ENCODE measurements at places on chromosomes 5 and 9.
A peak's percentile ranks its signal among the peaks of the same experiment; 100 is the strongest.

GRCh38 chr9:34599546-34599945, 10.0 kb upstream of the CNTFR start:
- DNase-seq, result no peak

GRCh38 chr5:124527220-124527991, 219.0 kb downstream of the ZNF608 start:
- no peak for DNase-seq

- no peak for DNase-seq
Observed at GRCh38 chr5:75463726-75464125, 47.7 kb downstream of the CERT1 start.

DNA sequence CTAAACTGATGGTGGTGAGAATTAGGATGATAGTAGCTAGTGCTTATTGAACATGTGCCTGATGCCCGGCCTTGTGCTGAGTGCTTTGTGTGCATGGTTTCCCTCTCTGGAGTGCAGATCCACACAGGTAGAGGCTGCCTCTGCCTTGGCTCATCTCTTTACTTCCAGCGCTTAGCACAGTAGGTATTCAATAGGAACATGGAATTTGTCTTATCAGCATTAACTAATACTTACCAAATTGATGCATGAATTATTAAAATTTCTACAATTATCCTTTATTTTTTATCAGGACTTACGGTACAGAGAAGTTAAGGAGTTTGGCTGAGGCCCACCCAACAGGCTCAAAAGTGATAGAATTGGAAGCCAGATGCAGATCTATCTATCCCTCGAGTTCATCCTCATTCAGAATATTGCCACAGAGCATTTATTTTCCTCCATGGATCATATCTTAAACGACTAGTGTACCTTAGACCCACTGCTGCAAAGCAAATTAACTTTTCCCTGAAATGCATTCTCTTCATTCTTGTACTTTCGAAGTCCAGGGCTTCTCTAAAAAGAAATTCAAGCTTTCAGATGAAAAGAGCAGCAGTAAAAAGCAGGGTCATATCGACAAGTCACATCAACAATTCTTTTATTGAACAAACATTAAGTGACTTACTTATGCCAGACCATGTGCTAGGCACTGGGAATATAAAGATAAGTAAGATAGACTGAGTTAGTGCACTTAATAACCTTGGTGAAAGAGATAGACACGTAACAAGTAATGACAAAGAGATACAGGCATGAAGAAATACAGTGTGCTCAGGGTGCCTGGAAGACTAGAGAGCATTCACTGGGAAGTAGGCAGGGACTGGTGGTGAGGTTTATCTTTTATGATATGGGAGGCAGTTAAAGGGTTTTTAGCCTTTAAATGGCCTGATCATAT, 290.0 kb downstream of the ARRDC3 start:
- no peak for DNase-seq

DNA sequence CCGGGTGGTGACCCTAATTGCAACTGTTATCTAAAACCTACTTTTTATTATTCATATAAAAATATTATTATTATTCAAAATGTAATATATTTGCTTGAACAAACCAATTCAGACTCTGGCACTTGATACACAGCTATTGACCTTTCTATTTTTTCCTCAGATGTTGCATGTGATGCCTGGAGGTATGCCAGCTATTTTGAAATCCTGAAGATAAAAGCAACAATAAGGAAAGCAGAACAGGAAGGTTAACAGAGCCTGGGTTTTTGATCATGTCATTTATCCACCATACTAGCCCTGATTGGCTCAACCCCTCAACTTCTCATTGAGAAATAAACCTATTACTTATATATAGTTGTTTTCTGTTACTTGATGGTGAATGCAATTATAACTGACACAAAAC, 340.9 kb upstream of the KIF2A start:
- no peak for DNase-seq

GRCh38 chr9:17930071-17930470, 351.2 kb downstream of the SH3GL2 start:
- DNase-seq, result no peak

DNA sequence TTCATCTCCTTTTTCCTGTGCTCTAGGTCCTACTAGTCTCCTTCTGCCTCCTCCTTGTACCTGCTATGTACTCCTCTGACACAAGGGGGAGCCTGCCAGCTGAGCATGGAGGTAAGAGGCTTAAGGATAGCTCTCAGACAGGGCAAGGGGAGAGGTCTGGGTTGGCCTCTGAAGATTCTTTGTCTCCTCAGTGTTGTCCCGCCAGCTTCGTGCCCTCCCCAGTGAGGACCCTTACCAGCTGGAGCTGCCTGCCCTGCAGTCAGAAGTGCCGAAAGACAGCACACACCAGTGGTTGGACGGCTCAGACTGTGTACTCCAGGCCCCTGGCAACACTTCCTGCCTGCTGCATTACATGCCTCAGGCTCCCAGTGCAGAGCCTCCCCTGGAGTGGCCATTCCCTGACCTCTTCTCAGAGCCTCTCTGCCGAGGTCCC, 3.8 kb downstream of the CREB3 start:
- peak; percentile 72 for DNase-seq

- peak; percentile 14 for DNase-seq
Observed at GRCh38 chr5:43036856-43037635, 3.1 kb downstream of the ANXA2R start.

- DNase-seq, result no peak
Observed at GRCh38 chr9:7860335-7860709, 60.7 kb upstream of the DMAC1 start.
